ENCODE measurements at places on chromosomes 6 and 20. TPM values are rescaled to one million over a fixed set of nuclear protein-coding genes. Genes with fewer than 3 reads are reported as not detected.

NRSN1 gene
- not detected for polyA plus RNA-seq

DNA sequence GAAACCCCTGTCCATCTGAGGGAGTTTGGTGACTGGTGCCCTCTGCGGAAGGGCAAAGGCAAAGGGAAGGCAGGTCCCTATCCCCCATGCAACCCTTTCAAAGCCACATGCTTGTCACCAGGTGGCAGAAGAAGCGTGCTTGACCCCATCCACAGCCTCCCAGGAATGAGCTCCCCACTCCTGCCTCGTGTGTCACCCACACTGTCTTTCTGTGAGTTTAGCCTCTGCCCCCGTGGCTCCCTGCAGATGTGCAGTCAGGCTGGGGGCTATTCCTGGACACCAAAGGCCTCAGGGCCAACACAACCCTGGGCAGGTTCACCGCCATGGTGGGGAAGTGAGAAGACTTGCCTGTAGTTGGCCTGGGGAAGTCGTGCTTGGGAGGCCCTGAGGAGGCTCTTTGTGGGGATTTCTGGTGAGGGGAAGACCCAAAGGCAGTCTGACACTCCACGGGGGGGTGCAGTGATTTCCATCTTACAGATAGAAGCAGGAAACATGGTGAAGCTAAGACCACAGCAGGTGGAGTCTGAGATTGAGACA lies 16.6 kb upstream of the PCMTD2 start:
- DNase-seq = no peak

DNA sequence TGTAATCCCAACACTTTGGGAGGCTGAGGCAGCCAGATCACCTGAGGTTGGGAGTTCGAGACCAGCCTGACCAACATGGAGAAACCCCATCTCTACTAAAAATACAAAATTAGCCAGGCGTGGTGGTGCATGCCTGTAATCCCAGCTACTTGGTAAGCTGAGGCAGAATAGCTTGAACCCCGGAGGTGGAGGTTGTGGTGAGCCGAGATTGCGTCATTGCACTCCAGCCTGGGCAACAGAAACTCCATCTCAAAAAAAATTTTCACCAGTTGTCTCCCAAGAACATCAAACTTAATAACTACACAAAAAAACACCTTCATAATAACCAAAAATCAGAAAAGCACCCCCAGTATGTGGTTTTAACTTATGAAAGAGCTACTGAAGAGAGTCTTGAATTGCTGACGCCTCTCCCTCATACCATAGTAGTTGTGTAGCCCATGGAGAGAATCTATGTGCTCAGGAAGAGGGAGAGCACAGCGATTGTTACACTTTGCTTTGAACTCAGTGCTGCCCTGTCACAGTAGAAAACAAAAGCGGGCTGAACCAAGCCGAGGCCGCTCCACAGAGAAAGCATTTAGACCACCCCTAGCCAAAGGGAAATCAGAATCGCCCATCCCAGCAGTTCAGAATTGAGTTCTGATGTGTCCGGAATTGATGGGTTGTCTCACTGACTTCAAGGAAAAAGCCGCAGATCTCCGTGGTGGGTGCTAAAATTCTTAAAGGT lies 42.0 kb upstream of the GMPR start:
- no peak for DNase-seq

DNA sequence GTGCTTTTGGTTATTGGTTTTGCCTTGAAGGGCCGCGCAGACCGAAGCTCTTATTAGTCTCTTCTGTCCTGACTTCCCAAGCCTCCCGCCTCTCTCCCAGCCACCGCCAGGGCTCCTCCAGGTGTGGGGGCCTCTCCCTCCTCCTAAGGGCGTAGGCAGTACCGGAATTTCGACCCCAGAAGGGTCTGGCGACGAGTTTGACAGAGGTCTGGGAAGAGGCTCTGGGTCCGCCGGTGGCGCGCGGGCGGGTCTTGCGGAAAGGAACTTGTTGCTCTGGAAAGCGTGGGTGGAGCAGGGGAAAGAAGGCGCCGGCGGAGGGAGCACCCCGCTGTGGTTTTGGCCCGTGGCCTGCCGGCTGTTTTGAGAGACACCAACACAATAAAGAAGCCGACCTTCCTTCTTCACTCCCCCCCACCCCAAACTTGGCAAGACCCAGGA lies 1.8 kb downstream of the PCSK2 start:
- DNase-seq = no peak

DNA sequence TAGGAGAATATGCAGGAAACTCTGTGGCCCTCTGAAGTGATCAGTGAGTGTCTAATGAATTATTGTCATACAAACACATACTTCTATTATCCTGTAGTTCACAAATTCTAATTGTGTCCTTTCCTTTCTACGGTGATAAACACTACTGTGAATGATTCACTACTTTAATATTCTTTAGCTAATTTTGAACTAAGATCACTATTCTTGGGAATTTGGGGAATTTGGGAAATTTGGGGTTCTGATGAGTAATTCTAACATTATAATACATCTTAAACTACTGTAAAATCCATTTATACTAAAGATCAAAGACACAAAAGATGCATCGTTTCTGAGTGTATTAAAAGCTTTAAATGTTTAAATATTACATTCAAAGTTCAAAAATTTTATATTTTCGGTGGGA lies 1287.2 kb upstream of the CITED2 start:
- no peak for DNase-seq

CNR1 gene
- polyA plus RNA-seq = 0.79 TPM

- DNase-seq = no peak
Observed at GRCh38 chr6:56268266-56268665, 20.9 kb upstream of the COL21A1 start.

ZC2HC1B gene
- not detected for polyA plus RNA-seq

DNA sequence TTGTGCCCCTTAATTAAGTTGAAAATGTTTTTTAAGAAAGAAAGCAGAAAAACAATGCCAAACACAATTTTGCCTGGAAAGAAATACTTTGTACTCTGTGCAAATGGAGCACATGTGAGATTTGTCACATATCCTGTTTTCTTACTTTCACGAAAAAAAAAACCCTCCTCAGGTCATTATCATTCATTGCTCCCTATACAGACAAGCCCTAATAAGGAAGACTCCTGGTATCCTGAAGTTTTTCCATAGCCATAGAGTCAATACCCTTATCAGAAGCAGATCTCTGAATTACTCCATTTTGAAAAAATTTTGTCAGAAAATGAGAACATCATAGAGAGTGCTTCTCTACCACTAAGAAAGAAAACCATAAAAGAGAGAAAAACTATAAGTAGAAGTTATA lies 14.0 kb upstream of the NT5E start:
- DNase-seq = no peak

- DNase-seq = no peak
Observed at GRCh38 chr6:145067430-145067829, 667.9 kb downstream of the EPM2A start.

TINAG gene
- polyA plus RNA-seq = 0.16 TPM

C20orf144 gene
- 0.12 TPM for polyA plus RNA-seq

DHX16 gene
- polyA plus RNA-seq = 27.7 TPM

GRCh38 chr6:111646942-111647341 lies 41.3 kb upstream of the TRAF3IP2 start:
- no peak for DNase-seq

HTR1E gene
- not detected for polyA plus RNA-seq

NRN1 gene
- 0.35 TPM for polyA plus RNA-seq

- DNase-seq = no peak
Observed at GRCh38 chr6:133548423-133549159, 307.4 kb downstream of the EYA4 start.

DNA sequence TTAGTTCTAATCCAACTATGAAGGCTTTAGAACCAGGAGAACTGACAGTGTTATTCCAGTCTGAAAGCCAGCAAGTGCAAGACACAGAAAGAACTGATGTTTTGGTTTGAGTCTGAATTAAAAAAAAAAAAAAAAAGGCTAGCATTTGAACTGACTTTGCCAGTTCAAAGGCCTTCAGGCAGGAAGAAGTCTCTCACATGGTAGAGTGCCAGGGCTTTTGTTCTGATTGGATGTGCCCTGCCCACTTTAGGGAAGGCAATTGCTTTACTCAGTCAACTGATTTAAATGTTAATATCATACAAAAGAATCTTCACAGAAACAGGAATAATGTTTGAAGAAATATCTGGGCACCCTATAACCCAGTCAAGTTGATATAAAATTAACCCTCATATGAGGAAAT lies 212.2 kb downstream of the HIVEP2 start:
- no peak for DNase-seq

DNA sequence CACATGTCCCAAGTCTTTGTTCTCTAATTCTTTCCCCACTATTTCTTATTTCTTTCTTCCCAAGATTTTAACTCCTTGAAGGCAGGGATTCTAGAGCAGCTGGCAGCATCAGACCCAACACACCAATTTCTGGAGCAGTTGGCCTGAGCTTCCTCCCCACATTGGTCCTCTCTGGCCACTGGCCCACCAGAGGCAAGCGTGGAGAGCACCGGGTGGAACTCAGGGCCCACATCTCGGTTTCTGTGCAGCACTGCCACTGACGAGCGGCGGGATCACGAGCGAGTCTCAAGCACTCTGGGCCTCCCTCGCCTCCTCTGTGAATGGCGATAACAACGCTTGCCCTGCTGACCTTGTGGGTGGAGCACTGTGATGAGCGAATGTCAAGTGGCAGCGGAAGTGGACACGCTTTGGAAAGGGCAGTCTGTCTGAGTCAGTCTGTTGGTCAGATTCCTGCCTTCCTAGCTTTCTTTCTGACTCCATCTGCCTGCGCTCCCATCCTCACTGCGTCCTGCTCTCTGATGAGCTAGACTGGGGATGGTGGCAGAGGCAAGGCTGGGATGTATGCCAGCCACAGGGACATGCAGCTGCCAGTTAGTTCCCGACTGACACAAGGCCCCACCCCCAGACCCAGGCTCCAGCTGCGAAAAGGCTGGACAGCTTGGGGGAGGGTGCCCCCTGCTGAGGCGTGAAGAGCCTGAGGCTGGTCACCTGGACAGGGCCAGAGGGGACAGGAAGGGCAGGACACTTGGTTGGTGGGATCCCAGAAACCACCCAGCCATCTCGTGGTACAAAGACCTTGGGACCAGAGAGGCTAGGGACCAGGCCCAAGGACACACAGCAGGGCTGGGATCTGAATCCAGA lies 4.5 kb upstream of the SPDEF start:
- DNase-seq = no peak

DNA sequence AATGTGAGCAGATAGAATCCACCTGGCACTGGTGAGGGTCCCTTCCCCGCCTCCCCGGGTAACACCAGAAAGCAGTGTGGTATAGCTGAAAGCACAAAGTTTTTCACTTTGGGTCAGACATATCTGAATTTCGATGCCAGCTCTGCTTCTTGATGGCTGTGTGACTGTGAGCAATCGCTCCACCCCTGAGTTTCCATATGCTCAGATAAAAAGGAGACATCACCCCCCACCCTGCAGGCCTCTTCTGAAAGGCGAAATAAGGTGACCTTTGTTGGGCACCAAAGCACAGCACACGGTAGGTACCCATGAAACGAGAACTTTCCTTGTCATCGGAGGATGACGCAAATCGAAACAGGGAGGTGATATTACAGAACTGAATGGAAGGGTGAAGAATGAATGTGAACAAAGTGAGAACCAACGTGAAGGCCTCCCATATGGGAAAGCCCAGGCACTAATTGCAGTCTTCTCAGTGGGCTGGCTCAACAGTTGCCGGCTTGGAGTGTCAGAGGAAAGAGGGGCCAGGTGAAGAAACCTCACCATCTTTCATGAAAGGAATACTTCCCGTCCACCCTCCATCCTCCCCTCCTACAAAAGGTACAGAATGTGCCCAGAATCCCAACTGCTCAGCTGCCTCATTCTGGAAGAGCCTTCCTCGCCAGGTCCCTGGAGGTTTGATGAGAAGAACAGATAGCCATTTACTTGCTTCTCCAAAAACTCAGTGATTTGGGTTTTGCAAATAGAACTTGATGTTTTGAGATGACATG lies 61.8 kb downstream of the NFATC2 start:
- no peak for DNase-seq

OR5V1 gene
- polyA plus RNA-seq = not detected

DNA sequence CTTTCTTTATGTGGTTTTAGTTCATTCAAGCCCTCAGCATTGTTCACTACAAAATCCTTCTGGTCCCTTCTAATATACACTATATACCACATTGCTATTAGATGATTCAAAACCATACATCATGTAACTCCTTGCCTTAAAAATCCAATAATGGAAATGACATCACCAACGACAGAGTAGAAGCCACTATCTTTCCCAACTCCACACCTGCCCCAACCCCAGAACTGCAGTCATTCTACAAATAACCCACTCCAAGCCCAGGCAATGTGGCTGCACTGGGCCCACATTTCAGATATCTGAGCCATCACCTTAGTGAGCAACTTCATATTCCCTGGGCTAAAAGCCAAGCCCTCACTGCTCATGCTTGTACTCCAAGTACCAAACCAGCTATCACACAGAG lies 22.6 kb upstream of the RUNX2 start:
- no peak for DNase-seq

DNA sequence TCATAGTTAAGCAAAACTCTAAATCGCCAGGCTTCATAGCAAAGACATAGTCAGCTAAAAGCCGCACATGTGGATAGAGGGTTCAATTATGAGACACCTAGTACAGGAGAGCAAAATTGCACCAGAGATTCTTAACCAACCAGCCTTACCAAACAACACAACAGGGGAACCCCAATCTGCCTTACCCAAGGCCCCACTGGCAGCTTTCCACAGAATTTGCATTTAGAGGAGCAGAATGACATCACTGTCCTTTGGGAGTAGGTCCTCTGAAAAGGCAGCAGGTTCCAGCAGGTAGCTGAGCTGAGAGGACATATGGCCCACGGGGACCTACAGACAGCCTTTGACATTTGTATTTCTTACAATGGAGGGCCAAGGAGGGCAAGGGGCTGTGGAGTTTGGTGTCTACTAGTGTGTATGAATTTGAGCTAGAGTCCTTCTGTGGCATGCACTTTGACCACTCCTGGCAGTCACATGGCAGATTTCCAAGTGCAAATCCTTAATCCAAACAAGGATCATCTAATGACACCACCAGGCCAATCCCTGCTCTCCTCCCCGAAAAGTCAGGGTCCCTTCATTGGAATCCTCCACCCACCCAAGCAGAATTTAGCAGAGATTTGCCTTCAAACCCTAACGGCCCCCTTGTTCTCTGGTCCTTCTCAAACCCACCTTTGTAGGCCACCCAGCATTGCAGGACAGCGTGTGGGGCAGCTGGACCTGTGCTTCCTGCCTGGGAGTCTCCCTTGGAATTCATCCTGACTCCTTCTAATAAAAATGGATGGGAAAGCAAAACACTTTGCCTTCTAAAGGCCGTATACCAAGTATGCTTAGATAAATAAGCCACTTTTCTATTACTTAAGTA lies 171.2 kb upstream of the SUPT3H start:
- DNase-seq = no peak

GRCh38 chr6:154197196-154197860 lies 158.3 kb downstream of the OPRM1 start:
- DNase-seq = no peak
